MCF 10A (cell line): ENCODE measurements at places on chromosomes 4 and X. TPM values are rescaled to one million over a fixed set of nuclear protein-coding genes. Genes with fewer than 3 reads are reported as not detected.

MAGEB2 gene
- total RNA-seq = not detected in 2 replicates

HPGD gene
- total RNA-seq = 0.59 and 0.77 TPM in 2 replicates

CHRDL1 gene
- total RNA-seq = not detected in 2 replicates

CCDC149 gene
- 12.7 and 15.4 TPM in 2 replicates for total RNA-seq
